Pons (tissue), 1 donor: ENCODE measurements at places on chromosomes 5 and 9.

DNA sequence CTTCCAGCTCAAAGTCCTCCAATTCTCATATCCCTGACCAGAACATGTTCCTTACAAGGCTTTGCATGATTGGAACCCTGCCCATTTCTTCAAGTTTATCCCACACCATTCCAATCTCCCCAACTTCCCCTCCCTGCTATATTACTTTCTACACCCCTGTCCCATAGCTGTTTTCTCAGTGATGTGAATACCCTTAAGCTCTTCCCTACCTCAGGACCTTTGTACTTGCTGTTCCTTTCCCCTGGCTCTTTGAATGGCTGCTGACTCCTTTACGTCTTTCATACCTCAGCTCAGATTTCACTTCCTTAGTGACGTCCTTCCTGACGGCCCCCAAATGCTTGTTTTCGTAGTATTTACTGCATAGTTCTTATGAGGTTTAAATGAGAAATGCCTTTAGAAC, 166.2 kb upstream of the ZNF462 start:
- DNase-seq, result no peak

GRCh38 chr9:4662108-4662988, at the start of gene PLPP6:
TSS of gene PLPP6 (plus strand) at chr9:4662294. CDS start at chr9:4662376, 82 bp downstream.
- DNase-seq, result peak; percentile 86

DNA sequence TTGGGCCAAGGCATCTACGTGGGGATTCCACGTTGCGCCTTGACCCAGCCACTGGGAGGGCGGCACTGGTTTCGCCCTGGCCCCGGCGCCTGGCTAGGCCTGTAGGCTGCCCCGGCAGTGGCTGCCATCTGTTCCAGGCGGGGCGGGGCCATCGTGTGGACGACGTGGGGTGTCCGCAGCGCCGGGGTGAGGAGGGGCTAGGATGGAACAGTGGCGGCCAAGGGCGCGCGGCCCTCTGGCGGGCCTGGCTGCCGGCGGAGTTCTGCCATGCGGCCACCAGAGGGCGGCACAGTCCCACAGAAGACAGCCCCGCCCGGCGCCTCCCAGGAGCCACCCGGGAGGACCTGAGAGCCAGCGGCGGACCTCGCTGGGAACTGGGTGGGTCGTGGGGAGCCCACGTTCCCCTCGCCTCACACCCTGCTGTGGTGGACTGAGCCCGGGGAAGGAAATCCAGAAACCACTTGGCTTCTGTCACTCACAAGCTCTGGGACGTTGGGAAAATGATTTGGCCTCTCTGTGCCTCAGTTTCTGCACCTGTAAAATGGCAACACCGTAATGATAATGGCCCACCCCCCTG, 22.6 kb upstream of the RAPGEF1 start:
- DNase-seq, result peak; percentile 42

DNA sequence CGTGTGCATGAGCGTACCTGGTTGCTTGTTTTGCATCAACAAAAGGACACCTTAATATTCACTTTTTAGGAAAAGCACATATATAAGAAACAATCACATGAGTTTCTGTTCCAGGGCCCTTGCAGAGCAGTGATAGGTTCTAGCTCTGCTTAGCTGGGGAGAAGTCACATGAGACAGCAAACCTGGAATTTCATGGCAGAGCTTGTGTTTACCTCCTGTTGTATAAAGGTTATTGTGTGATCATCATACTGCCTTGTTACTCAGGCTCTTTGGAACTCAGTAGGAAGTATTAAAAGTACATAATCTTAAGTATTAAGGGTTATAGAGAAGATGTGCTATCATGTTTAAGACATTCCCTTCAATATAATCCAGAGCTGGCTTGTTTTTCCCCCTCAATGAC, 18.0 kb upstream of the VLDLR start:
- no peak for DNase-seq

- DNase-seq, result peak; percentile 34
Observed at GRCh38 chr5:138875946-138876345, 811 bp upstream of the LRRTM2 start.

GRCh38 chr5:147464211-147464610, 45.7 kb downstream of the DPYSL3 start:
- no peak for DNase-seq

- no peak for DNase-seq
Observed at GRCh38 chr5:137148655-137149054, 350.5 kb downstream of the SPOCK1 start.

DNA sequence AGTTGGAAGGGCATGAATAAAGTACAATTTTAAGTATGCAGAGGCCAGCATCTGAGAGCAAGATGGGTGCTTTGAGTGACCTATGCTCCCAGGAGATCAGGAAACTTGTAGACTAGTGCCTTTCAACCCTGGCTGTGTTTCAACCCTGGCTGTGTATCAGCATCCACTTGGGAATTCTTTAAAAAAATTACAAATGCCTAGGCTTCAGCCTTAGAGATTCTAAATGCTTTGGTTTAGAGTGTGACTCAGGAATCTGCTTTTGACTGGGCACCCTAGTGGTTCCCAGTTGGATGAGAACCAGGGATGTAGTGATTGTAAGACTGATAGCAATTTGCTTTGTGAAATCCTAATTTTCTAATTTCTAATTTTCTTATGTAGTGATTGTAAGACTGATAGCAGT, 65.6 kb downstream of the RALGPS1 start:
- DNase-seq, result no peak

GRCh38 chr5:168992687-168993086, 308.3 kb downstream of the SLIT3 start:
- DNase-seq, result peak; percentile 48

DNA sequence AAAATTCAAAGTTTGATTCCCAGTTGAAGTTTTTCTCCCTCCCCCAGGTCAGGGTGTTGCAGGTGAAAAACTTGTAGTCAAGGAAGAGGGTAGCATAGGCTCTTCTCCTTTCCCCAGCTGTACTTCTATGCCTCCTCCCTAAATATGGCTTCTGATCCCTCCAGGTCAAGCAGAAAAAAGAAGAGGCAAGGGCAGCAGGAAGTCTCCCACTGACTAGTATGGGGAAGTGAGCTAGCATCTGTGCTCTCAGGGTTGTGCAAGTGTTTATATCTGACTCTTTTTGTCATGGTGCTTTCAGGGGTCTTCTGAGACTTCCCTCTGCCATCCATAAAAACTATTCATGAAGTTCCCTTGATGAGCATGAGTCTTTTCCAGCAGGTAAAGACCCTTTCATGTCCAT, 76.0 kb downstream of the ATPSCKMT start:
- DNase-seq, result peak; percentile 25

- DNase-seq, result no peak
Observed at GRCh38 chr5:92703976-92704375, 877.0 kb downstream of the NR2F1-AS1 start.

DNA sequence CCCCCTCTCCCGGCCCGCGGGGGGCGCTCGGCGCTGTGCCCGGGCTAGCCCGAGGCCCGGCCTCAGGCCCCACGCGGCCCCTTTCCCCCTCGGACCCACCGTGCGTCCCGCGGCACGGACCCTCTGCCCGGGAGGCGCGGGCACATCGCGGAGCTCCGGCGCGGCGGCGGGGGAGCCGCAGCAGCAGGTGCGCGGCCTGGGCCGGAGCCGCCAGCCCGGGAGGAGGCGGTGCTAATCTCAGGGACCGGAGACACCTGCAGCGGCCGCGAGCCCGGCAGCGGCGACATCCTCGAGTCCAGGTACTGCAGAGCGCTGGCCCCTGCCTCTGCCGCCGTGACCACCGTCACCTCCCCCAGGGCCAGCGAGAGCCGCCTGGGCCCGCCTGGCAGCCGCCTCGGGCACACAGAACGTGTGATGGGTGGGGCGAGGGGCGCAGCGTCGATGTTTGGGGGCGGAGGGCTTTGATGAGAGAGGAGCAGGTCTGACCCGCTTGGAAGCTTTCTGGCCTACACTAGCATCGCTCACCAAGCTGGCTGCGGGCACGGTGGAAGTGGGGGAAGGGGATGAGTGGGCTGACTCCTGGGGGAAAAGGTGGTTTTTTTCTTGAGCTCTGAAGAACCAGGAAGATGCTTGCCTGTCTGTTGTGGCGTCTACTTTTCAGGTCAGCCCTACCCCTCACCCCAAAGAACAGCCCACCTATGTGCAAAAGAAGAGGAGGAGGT, 524 bp downstream of the CYFIP2 start:
- no peak for DNase-seq

DNA sequence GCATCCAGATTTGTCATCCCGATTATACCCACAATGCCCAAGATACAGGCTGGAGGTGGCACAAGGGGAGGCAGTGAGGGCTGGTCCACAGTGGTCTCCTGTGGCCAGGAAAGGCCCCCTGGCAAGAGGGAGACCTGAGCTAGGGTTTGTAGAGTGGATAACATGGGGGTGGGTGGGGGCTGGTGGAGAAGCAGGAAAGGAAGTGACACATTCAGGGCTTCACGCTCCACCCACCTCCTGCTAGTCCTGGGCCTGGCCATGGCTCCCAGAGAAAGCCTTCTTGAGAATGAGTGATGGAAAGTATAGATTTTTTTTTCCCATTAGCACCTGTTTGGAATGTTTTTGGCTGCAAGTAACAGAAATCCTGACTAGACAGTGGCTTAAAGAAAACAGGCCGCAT, 81.3 kb downstream of the ANKRD33B start:
- DNase-seq, result no peak

GRCh38 chr5:33487236-33487635, 46.5 kb downstream of the TARS1 start:
- no peak for DNase-seq

GRCh38 chr9:6356904-6357303, 28.7 kb downstream of the TPD52L3 start:
- DNase-seq, result no peak

GRCh38 chr5:21831145-21831787, 1021.9 kb downstream of the CDH12 start:
- no peak for DNase-seq

GRCh38 chr5:74482523-74482922, 158.0 kb downstream of the ENC1 start:
- no peak for DNase-seq

GRCh38 chr9:137402746-137403145, 20.2 kb downstream of the EXD3 start:
- no peak for DNase-seq

- DNase-seq, result no peak
Observed at GRCh38 chr9:94918038-94918753, 191.7 kb downstream of the AOPEP start.

- DNase-seq, result no peak
Observed at GRCh38 chr5:139578325-139578724, 17.2 kb downstream of the UBE2D2 start.

GRCh38 chr9:101674165-101674564, 64.3 kb downstream of the GRIN3A start:
- peak; percentile 45 for DNase-seq

DNA sequence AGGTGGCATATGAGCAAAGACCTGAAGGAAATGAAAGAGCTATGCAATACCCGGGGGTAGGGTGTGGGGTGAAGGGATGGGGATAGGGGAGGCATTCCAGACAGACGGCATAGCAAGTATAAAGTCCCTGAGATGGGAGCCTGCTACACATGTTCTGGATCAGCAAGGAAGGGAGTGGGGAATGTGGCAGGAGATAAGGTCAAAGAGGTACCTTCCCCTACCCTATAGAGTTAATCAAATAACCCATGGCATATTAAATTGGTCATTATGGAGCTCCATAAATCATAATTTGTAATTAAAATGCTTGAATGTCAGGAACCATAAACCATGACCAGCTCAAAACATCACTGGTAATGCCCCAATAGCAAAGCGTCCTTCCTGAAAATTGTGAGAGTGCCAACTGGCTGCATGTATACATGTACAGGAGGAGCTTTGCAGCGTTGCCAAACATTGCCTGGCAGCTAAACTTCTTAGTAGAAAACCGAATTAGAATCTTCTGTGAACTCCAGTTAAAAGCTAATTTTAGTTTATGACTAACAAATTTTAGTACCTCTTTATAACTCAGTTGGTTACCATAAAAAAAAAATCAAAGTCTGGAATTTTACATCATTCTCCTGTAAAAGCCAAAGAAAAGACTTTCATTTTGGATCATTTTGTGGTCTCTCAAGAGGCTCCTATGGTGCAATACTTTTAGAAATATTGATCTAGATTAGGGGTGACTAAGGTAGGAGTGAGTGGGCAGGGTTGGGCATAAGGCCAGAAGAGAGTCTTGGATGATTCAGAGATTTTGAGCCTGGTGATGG, 4.7 kb downstream of the DNAI1 start:
- no peak for DNase-seq

DNA sequence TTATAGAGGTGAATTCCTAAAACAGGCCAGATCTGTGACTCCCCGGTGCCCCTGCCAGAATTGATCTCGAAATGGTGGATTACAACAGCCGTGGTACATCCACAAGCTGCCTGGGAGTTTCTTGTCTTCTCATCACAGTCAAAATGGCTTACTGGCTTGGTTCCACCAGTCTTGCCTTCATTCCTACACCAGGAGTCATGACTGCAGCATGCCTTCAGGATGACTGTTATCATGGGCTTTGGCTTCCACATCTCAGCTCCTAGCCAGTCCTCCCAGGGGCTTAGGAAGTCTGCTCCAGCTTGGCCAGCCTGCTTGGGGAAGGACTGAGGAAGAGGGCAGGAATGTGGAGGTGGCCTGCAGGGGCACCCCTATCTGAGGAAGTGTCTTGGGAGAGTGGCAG, 132.9 kb upstream of the NR3C1 start:
- no peak for DNase-seq

- no peak for DNase-seq
Observed at GRCh38 chr5:55546947-55547346, 12.2 kb upstream of the PLPP1 start.

DNA sequence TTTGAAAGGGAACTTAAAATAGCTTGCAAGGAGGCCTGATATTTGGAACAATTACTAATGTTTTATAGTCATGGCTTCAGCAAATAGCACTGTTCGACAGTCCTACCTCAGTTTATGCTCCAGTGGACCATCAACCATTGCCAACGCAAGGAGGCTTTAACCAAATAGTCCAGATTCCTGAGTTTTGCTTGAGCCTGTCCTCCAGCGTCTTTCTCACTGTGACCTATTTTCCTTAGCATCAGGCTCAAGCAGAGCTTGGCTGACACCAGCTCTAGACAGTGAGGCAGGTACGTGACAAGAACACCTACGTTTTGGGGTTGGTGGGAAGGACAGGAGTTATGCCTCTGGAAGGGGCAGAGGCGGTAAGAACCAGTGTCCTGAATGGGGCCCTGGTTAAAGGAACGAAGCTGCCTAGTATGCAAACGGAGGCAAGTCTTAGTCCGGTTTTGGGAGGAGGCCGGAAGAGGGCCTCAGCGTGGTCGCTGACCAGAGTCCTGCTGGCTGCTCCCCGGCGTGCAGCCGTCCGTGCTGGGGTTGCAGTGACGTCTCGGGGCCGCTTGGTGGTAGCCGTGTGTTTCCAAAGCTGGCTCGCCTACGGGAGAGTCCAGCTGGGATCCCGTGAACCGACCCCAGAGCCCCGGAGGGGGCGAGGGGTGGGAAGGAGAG, 998 bp upstream of the FGF18 start:
- DNase-seq, result peak; percentile 34

DNA sequence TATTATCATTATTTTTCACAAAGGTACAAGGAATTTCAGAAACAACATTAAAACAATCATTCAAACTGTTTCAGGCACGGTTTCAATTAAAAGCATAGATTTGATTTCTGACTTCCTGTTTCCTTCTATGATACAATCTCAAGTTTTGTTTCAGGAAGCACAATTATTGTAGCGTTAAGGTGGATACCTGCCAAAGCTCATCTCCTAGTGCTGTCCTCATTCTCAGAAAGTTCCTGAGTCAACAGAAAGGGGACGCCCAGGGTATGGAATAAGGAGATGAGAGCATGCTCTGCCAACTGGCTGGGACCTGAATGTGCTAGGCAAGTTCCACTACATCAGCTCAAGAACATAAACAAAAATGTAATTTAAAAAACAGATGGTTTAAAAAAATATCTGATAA, 2.0 kb upstream of the TRIM14 start:
- DNase-seq, result no peak

- DNase-seq, result no peak
Observed at GRCh38 chr9:90523958-90524357, 118.7 kb downstream of the DIRAS2 start.
